ENCODE measurements at places on chromosomes 6 and 20.

DNA sequence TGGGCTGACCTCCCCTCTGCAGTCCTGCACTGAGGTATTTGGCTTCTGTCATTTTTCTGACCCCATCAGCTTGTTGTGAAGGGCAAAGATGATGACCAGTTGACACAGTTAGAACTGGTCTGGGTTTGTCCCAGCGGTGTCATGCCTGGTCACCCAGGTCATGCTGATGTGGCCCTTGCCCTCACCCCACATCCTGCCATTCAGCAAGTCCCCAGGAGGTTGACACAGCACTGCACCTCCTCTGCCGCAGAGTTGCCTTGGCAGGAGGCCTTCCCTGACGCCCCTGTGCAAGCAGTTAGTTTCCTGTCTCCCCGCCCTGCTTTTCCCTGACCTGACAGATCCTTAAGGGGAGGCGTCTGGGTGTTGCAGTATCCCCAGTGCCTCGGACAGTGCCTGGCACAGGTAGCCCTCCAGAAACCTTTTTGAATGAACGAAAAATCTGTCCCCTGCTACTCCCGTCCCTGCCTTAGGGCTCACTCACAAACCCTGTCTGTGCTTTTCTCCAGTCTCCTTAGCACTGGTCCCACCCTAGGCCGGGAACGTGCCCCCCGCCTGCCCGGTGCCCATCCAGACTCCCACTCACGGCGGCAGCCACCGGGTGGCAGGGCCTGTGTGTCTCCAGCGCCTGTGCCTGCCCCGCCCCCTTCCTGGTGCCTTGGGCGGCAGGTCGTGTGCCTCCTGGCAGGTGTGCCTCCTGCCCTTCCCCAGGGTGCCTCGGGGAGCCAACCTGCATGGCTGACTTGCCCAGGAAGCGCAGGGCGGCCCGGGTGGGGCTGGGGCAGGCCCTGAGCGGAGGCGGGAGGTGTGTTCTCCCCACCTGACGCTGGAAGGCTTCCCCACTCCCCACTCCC lies 146.3 kb upstream of the RNF24 start:
- no peak for DNase-seq

DNA sequence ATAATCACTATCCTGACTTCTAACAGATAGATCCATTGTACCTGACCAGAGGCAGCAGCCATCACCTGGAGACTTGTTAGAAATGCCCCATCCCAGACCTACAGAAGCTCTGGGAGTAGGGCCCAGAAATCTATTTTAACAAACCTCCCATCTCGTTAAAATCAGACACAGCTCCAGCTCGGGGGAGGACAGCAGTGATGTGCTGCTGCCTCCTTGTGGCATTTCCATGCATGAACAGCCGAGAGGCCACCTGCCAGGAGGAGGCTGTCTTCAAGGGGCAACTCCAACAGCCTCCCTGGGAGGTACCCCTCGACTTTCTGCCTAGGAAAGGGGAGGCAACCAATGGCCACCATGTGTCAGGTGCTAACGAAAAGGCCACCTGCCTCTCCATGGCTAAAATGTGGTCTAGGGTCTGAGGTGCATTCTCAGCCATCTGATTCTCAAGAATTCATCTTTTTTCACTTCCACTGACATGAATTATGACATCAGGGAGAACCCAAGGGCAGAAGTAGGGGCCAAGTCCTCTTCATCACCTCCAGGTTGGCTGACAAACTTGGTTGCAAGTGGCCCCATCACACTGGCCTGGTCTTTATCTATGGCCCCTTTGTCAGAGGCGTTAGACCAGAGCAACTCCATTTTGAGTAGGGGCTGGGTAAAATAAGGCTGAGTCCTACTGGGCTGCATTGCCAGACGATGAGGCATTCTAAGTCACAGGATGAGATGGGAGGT lies 12.2 kb upstream of the KCNK15 start:
- peak; percentile 29 for DNase-seq

GRCh38 chr6:10272591-10272990 lies 142.3 kb downstream of the TFAP2A start:
- no peak for DNase-seq

- no peak for DNase-seq
Measured at GRCh38 chr6:19895866-19896692, 58.9 kb downstream of the ID4 start.

GRCh38 chr6:37074053-37074827 lies 68.8 kb downstream of the FGD2 start:
- no peak for DNase-seq

GRCh38 chr20:4127344-4127743 lies 112.0 kb upstream of the RNF24 start:
- DNase-seq: no peak

- no peak for DNase-seq
Measured at GRCh38 chr6:6694825-6695624, 106.5 kb downstream of the LY86 start.

- DNase-seq: no peak
Measured at GRCh38 chr6:37979392-37980221, 160.1 kb downstream of the ZFAND3 start.

- DNase-seq: no peak
Measured at GRCh38 chr6:89045576-89045975, 35.0 kb upstream of the PNRC1 start.

DNA sequence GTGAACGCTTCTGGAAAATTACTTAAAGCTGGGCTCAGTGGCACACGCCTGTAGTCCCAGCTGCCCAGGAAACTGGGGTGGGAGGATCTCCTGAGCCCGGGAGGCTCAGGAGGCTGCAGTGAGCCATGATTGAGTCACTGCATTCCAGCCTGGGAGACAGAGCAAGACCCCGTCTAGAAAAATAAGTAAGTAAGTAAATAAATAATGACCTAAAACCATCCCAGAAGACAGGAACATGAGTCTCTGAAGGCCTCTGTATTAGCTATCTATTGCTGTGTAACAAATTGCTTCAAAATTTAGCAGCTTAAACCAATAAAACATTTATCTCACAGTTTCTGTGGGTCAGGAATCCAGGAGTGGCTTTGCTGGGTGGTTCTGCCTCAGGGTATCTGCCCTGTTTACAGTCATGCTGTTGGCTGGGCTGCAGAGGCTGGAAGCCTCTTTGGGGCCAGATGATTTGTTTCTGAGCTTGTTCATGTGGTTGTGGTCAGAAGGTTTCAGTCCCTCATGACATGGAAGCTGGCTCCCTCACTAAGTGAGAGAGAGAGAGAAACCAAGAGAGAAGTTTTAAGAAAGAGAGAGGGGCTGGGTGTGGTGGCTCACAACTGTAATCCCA lies 48.4 kb upstream of the NCOA3 start:
- peak; percentile 82 for DNase-seq

- DNase-seq: no peak
Measured at GRCh38 chr6:116145803-116146675, 20.1 kb upstream of the COL10A1 start.

- no peak for DNase-seq
Measured at GRCh38 chr20:22799687-22800086, 215.3 kb upstream of the FOXA2 start.

DNA sequence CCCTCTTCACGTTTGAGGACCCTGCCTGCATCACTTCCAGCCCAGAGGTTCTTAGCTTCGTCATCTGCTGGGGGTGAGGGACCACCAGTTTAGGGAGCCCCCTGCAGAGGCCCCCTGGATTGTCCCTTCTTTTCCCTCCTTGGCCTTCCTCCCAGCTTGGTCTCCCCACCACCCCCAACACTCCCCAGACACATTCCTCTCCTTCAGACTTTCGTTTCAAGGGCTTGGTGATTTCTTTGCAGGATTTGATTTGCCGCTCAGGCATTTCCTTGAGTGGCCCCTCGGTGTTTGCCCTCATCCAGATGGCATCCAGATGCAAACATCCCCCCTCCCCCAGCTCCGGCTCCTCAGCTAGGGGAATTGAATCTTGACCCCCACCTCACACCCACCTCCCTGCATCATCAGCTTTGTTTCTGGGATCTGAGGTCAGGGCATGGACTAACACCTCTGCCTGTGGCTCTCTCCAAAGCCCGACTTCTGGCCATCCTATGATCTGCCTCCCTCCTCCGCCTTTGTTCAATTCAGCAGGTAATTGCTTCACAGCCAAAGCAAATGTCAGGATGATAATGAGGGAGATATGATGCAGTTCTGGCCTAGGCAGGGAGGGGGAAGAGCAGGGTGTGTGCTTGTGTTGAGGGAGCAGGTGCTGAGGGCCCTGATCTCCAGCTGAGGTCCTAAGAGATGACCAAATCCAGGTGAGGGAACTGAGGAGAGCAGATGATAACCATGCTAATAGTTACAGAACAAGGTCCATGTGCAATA lies 141.5 kb downstream of the VEGFA start:
- DNase-seq: no peak

DNA sequence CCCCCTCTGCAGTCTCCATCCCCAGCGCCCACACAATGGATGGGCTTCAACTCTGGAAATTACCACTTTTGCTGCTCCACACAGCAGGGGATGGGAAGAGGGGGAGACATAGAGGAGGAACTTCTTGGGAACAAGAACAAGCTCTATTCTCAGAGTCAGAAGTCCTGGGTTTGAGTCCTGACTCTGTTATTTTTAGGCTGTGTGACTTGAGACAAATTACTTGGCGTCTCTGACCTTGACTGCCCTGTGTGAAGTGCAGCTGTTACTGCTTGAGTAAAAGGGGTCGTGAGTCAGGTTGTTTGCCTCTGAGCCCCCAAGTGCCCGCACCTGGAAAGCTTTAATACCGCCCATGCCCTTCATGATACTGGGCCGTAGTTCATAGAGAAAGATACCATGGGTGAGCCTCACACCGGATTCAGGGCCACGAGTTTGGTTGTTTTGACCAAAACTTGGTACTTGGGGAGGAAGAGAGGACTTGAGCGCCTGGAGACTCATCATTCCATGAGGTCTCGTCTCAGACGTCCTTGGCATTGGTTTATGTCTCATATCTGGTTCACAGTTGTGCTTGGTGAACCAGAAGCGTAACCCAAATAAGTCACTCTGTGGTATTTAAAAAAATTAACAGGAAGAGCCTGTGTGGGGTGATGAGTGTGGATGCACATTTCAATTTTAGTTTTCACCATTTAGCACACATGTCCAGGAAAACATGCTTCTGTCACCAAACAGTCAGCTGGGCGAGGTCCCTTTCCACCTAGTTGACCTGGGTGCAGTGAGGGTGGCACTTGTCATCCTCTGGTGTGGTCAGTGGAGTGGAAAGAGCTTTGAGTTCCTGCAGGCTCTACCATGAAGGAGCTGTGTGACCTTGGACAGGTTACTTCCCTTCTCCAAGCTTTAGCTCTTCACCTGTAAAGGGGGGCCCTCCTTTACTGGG lies 75.6 kb downstream of the CDC5L start:
- no peak for DNase-seq
